ENCODE measurements at places on chromosomes 11 and 22.

DNA sequence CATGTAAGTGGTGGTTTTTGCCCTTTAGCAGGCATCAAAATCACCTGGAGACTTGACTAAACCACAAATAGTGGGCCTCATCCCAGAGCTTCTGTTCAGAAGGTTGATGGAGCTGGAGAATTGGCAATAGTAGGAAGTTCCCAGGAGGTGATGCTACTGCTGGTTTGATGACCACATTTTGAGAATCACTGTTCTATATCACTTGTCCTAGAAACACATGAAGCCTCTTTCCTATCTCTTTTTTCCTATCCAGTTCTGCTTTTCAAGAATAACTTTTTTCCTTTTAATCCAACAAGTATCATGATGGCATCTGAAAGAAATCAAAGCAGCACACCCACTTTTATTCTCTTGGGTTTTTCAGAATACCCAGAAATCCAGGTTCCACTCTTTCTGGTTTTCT lies at the start of gene OR5D13:
Gene OR5D13, plus strand, starts transcription at position 301 of the 400 bp plus-strand sequence. Its CDS starts 0 bp downstream, at position 301.
- no peak within 1 kb of the TSS for H3K4me3 ChIP-seq
- no peaks in the 10 kb centered on the region for H3K4me1 ChIP-seq
- H3K27me3 ChIP-seq: no peaks in the 10 kb centered on the region
- DNase-seq: no peak
- H3K36me3 ChIP-seq: no peaks in the 10 kb centered on the region

DNA sequence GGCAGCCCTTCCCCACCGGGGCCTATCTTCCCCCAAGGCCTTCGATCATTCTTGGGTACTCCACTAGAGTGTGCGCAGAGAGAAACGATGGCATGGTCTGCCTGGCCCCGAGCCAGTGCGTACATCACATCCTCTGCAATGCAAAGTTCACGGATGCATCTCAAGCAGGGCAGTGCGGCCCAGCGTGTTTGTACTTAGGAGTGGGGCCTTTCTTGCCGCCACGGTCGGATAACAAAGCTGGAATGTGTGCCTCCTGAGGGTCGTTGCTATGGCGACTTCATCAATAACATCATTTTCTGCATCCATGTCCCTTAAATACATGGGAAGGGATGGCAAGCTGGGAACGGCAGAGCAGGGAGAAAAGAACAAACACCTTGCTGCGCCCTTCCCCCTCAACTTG lies 73.9 kb downstream of the SCUBE1 start:
- no peaks in the 10 kb centered on the region for H3K36me3 ChIP-seq
- no peaks in the 10 kb centered on the region for H3K27me3 ChIP-seq
- no peak overlapping the region for H3K4me3 ChIP-seq
- no peak overlapping the region for H3K27ac ChIP-seq

GRCh38 chr11:109421981-109422869 lies at the start of gene C11orf87:
Gene C11orf87, plus strand, starts transcription at chr11:109422190. Its CDS starts 1,444 bp downstream, at chr11:109423634.
- no peak for DNase-seq
- no peak within 1 kb of the TSS for H3K4me3 ChIP-seq
- no peak within 1 kb of the TSS for H3K27ac ChIP-seq
- peaks cover 18% of the 10 kb centered on the region for H3K27me3 ChIP-seq
- H3K36me3 ChIP-seq: no peaks in the 10 kb centered on the region

DNA sequence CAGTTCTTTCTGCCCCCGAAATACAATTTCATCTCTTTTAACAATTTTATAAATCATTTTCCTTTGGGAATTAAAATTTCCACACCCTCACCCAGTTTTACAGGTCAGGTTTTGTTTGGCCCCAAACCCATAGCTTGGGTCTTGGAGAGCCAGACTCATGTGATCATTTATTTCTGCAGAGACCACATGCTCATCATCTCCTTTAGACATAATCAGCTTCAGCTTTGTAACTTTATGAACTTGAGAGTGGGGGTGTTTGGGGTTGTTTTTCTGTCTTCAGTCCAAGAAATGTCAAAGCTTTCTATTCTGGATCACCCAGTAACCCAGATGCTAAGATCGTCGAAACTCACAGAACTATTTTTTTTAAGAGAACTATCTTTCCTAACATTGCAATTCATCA lies 70.9 kb downstream of the DBX1 start:
- no peak overlapping the region for H3K27ac ChIP-seq
- H3K4me3 ChIP-seq: no peak overlapping the region
- no peaks in the 10 kb centered on the region for H3K4me1 ChIP-seq
- no peaks in the 10 kb centered on the region for H3K27me3 ChIP-seq

- H3K27me3 ChIP-seq: no peaks in the 10 kb centered on the region
- peaks cover 21% of the 10 kb centered on the region for H3K36me3 ChIP-seq
- H3K4me3 ChIP-seq: no peak overlapping the region
- DNase-seq: no peak
- H3K4me1 ChIP-seq: no peaks in the 10 kb centered on the region
- H3K27ac ChIP-seq: no peak overlapping the region
These were observed 25.9 kb downstream of the ZNF195 start for GRCh38 chr11:3353066-3353465.

DNA sequence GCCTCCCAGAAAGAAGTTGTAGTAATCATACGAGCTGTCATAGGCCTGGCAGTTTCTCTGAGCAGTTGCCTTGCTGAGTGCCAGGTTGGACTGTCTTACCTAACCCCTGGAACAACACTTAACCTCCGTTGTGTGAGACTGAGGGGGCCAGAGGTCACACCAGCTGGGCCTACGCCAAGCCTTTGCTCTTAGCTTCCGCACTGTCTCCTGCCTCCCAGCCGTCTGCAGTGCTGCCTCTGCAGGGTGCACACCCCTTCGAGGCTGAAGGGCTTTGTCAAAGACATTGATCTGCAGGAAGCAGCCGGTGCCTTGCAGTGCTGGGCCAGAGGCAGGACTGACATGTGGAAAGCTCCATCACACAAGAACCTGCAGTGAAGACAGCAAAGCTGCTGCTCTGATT lies 16.7 kb downstream of the TAB1 start:
- H3K27me3 ChIP-seq: no peaks in the 10 kb centered on the region
- H3K4me1 ChIP-seq: peaks cover 31% of the 10 kb centered on the region
- peaks cover 27% of the 10 kb centered on the region for H3K36me3 ChIP-seq
- no peak overlapping the region for H3K4me3 ChIP-seq
- no peak overlapping the region for H3K27ac ChIP-seq
- no peak for DNase-seq

DNA sequence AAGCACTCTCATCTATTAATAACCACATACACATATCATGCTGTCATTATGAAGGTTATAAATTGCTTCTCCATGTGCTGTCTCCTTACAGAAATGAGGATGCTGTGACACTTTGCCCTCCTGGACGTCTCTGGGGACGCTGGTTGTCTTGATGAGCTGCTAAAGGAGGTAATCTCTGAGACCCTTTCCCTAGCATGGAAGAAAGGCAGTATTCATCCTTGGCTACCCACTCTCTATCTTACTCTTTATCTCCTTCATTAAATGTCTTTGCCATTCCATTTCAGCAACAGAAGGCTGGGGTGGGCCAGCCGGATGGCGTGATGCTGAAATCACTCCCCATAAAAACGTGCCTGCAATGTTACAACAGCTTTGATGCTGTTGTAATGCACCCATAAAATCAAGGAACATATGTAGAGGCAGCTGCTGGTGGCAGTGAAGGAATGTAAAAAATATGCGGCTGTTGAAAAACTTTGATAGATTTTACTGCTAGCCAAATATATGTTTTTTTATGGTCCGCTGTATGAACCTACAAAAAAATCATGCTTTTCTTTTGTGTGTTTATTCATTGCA lies 715.1 kb upstream of the API5 start:
- DNase-seq: no peak
- H3K36me3 ChIP-seq: no peaks in the 10 kb centered on the region
- H3K4me1 ChIP-seq: no peaks in the 10 kb centered on the region
- H3K27ac ChIP-seq: no peak overlapping the region
- no peaks in the 10 kb centered on the region for H3K27me3 ChIP-seq

DNA sequence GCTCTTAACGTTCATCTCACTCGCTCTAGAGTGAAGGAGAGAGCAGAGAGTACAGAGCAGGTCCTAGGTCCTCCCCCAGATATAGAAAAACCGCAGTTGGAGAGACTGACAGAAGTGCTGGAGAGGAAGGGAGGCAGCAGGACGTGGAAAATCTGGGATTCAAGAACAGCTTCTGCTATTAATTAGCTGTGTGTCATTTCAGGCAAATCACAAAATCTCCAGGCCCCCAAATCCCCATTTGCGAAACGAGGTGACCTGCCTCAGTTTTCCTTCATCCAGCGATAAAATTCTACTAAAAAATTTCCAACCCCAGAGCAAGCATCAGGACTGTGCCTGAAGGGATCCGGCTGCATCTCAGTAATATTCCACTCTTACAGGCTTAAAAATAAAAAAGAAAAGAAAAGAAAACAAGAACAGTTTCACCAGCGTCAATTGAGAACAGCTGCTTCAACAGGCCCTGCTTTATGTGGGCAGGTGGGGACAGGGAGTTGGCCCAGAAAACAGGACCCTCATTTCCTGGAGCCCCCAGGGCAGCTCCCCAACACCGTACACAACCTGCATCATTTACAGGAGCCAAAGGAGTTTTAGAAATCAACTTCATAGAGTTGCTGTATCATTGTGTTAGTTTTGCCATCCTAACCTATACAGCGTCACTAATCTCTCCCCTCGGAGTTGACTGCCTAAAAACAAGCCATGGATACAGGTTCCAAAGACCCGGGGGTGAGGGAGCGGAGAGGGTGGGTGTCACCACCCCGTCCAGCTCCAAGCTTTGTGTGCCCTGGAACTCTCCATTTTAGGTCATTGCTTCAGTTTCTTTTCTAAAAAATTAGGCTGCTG lies 2.3 kb upstream of the MALAT1 start:
- no peak overlapping the region for H3K27ac ChIP-seq
- peaks cover 4% of the 10 kb centered on the region for H3K36me3 ChIP-seq
- H3K4me1 ChIP-seq: peaks cover 47% of the 10 kb centered on the region
- H3K27me3 ChIP-seq: peaks cover 7% of the 10 kb centered on the region
- DNase-seq: peak; percentile 41
- no peak overlapping the region for H3K4me3 ChIP-seq

DNA sequence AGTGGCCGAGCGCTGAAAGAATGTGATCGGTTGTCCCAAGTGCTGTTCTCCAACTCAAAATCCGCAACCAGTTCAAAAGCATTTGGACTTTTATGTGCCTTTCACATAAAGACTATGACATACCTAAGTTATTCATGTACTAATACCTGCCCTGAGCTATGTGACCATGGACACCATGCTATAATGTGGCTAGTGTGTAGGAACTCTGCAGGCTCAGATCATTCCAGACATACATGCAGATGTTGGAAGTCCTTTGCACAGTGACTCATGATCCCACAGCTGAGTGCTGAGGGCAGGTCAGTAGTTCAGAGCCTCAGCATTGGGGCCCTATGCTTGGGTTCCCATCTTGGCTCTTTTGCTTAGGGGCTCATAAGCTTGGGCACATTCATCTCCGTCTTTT lies 95.4 kb downstream of the IGLL1 start:
- H3K4me3 ChIP-seq: no peak overlapping the region
- H3K27ac ChIP-seq: no peak overlapping the region
- H3K27me3 ChIP-seq: peaks cover 22% of the 10 kb centered on the region
- DNase-seq: no peak

DNA sequence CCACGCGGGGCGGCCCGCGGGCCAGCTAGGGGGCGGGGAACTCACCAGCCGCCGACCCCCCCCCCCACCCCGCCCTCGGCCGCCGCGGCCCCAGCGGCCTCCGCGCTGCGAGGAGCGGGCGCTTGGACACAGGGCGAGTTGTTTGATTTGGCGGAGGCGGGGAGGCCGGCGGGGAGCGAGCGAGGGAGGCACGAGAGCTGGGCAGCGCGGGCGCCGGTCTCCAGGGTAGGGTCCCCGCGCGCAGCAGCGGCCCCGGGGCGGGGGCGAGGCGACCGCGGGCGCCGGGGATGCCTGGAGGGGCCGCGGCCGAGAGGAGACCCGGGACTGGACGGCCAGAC lies 64.4 kb downstream of the NAV2 start:
- H3K36me3 ChIP-seq: no peaks in the 10 kb centered on the region
- DNase-seq: no peak
- no peak overlapping the region for H3K27ac ChIP-seq
- H3K4me1 ChIP-seq: peaks cover 15% of the 10 kb centered on the region
- no peak overlapping the region for H3K4me3 ChIP-seq
- peaks cover 44% of the 10 kb centered on the region for H3K27me3 ChIP-seq

DNA sequence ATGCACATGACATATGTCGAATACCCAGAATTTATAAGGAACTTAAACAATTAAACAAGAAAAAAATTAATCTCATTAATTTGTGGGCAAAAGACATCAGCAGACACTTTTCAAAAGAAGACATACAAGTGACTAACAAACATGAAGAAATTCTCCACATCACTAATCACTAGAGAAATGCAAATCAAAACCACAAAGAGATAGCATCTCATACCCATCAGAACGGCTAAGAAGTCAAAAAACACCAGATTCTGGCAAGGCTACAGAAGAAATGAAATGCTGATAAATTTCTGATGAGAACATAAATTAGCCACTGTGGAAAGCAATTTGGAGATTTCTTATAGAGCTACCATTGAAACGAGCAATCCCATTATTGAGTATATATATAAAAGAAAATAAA lies 210.6 kb upstream of the LUZP2 start:
- no peaks in the 10 kb centered on the region for H3K27me3 ChIP-seq
- H3K36me3 ChIP-seq: no peaks in the 10 kb centered on the region
- no peak for DNase-seq
- no peak overlapping the region for H3K4me3 ChIP-seq
- no peaks in the 10 kb centered on the region for H3K4me1 ChIP-seq

DNA sequence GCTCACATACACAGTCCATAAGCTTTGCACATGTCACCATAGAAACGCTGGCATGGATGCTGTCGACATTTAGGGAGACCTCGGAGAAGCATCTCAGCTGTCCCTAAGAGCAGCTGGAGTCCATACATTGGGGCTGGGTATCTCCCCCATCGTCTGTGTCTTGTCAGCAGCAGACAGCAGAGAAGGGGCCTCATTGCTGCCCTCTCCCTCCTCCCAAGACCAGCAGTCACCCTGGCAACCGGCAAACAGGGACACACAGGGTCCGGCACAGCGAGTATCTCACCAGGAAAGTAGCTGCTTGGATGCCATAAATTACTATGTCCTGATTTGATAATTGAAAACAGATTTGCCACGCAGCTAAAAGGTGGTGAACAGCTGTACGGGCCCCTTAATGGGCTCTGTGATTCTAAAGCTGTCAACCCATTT lies 84.4 kb downstream of the CD44 start:
- peak overlapping the region; percentile 13 for H3K27ac ChIP-seq
- H3K36me3 ChIP-seq: peaks cover 77% of the 10 kb centered on the region
- H3K4me3 ChIP-seq: no peak overlapping the region
- no peak for DNase-seq

DNA sequence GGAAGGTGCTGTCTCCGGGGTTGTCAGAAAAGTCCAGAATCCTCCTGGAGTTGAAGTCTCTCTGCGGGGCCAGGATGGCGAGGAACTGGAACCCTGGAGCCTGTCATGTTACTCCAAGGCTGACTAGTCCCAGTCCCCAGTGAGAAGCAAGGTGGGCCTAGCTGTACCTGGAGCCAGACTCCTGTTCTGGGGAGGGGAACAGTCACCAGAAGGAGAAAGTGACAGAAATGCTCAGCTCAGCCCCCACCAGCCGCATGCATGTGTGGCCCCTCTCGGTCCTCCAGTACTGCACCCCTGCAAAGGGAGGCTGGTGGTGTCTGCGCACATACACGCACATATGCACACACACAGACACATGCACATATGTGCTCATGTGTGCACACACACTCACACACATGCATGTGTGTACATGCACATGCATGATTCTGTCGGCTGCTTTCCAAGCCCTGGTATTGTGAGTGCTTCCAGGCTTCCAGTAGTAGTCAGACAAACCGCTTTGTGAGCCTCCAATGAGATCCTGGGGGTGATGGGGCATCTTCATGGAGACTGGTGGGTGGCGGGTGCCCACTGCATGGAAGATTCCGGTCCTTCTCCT lies 54.3 kb downstream of the RTL6 start:
- no peak overlapping the region for H3K4me3 ChIP-seq
- DNase-seq: no peak
- no peaks in the 10 kb centered on the region for H3K4me1 ChIP-seq
- no peak overlapping the region for H3K27ac ChIP-seq

All from activated CD4-positive, alpha-beta memory T cell treated with anti-CD3 and anti-CD28 coated beads for 36 hours (primary cell).